ENCODE measurements at places on chromosomes 16 and 17.

DNA sequence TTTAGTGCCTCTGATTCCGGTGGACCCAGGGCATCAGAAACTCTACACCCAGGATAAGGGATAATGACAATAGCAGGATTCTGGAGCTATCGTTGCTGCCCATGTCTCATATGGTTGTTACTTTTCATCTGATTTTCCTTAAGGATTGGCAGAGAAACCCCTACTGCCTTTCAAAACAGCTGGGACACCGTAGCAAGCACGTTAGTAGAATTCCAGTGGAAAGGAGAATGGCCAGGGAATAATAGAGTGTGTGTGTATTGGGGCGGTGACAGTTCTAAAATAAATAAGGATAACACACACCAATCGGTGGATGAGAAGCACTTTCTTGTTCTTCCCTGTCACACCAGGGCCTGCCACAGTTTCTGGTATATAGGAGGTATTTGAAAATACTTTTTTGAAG is 251.8 kb downstream of the HAPSTR1 start:
- no peak for DNase-seq

DNA sequence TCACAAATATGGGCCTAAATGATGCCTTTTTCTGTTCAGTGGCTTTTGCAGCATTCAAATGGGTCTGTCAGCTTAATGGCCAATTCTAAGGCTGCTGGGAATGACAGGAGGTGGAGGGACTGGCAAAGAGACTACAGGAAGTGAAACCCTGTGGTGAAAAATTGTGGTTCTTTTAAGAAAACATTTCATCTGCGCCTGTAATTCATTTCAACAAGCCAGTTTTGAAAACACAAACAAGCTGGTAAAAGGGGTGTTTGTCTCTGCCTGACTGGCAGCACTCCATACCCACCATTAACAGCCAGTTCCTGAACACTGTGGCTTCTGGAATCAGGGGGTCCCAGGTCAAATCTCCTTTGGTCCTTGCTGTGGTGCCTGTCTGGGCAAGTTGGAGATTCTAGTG is 3.6 kb upstream of the KDM8 start:
- DNase-seq, result peak; percentile 59

DNA sequence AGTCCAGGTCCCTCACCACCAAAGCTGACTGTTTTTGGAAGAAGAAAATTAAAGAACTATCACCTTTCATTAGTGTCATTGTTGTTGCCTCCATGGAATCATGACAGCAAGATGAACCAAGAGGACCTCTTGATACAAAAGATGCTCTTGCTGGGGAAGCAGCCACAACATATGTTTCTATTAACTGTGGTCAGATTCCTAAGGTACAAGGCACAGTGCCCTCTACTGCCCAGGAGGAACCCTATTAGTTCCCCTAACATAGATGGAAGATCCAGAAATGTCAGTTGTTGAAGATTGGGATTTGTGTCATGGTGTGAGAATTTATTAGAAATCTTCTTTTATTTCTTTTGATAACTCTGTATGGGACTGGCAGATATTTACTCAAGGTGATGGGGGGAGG is 188.2 kb upstream of the ANKFN1 start:
- no peak for DNase-seq

GRCh38 chr17:2949469-2950044 is 113.8 kb downstream of the OR1D5 start:
- no peak for DNase-seq

- DNase-seq, result no peak
These were observed 69.2 kb upstream of the DHX40 start for GRCh38 chr17:59496178-59496577.

DNA sequence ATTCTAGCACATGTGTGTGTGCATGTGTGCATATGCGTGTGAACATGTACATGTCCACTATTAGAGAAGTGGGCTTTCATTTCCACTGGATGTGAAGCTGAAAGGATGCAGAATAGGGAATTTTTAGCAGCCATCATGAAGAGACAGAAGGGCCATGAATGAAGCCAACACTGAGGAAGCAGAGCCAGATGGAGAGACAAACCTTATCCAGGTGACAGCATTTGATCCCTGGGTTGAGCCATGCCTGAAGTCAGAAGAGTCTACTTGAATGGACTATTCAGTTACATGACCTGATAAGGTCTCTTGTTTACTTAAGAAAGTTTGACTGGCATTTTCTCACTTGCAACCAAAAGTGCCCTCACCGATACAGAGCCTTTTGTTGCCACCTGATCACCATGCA is 88.4 kb downstream of the ASIC2 start:
- no peak for DNase-seq

GRCh38 chr16:67803894-67804293 is 2.5 kb downstream of the RANBP10 start:
- DNase-seq, result no peak

GRCh38 chr17:50919321-50920040 is 53.3 kb upstream of the TOB1 start:
- peak; percentile 94 for DNase-seq

DNA sequence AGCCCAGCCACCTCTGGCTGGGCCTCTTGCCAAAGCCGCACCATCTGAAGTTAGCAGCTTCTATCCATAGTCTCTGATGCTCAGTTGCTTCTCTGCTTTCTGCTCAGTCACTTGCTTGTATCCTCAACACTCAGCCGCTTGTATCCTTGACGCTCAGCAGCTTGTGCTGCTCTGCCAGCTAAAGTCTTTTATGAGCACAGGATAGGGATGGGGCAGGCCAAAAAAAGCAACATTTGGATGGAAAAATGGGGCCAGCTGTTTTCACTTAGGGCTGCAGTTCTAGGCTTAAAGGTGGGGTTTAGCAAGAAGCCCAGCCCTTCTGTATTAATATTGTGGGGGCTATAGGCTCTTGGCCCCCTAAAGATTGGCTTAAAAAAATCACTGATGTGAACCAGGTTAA is 739.4 kb downstream of the CDH8 start:
- no peak for DNase-seq

DNA sequence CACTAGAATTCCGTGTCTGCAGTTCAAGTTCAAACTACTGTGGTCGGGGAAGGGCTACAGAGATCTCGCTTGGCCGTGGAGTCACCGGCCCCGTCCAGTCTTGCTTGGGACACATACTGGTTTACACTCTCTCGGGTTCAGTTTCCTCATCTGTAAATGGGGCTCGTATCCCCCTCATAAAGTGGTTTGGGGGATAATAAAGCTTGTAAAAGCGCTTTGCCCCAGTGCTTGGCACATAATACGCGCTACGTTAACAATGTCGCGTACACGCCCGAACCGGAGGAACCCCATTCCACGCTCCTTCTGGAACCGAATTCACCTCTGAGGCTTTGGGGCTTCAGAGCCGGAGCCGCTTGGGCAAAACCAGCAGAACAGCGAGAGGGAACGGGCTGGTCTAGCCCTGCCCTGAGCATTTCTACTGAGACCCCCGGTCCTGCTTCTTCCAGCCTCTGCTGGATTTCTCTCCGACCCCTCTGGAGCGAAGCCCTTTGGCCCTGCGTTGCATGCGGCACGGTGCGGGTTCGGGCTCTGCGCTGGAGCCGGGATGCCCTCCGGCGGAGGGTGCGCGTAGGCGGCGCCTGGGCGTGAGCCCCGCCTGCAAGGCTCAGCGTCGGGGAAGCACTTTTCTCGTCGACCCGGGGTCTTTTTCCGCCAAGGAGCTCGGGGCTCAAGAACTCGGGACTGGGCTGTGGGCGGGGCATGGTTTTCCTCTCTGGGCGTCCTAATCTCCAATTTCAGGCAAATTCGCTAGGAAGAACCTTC is 26.1 kb upstream of the HOXB13 start:
- no peak for DNase-seq

GRCh38 chr17:83113381-83113780 is 34.0 kb downstream of the METRNL start:
- DNase-seq, result no peak

- no peak for DNase-seq
These were observed 44.8 kb downstream of the CDYL2 start for GRCh38 chr16:80759419-80760162.

DNA sequence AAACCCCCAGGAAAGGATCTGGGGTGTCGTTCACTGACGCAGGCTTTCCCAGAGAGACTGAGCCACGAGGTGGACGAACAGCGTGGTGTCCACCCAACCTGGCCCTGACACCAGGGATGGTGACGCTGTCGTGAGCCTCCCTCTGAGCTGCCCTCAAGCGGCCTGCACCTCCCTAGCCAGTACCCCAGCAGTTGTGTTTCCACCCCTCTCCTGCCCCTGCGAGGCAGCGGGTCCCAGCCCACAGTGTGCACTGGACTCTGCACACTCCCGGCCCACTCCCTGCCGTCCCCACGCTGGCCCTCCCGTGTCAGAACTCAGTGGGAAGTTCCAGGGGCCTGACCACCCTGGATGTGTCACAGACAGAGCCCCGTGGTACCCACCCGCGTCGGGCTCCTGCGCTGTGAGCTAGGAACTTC is 39.8 kb downstream of the CBFA2T3 start:
- no peak for DNase-seq

DNA sequence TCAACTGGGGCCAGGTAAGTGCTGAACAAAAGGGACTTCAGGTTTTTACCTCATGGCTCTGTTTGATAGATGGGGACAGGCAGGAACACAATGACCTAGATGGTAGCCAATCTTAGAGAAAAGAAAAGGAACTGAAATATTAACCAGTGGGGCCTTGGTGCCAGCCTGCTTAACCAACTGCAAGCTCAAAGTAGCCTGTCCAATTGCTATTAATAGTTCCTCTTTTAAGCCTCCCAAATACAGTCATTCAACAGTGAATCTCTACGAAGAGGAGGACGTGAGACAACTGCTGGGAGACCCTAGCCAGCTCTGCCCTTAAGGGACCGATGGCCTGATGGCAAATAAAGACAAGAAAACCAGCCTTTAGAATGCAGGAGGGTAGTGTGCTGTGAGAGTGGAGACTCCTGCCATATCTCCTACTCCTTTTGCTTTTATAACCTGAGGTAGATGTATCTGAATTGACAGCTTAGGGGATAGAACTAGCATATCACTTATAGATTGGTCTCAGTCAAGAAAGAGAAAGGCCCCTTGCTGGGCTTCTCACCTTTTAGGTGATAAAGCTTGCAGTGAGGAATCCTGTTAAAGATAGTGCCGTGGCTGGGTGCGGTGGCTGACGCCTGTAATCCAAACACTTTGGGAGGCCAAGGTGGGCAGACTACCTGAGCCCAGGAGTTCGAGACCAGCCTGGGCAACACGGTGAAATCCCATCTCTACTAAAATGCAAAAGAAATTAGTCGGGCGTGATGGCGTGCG is 28.3 kb downstream of the ARSG start:
- no peak for DNase-seq

DNA sequence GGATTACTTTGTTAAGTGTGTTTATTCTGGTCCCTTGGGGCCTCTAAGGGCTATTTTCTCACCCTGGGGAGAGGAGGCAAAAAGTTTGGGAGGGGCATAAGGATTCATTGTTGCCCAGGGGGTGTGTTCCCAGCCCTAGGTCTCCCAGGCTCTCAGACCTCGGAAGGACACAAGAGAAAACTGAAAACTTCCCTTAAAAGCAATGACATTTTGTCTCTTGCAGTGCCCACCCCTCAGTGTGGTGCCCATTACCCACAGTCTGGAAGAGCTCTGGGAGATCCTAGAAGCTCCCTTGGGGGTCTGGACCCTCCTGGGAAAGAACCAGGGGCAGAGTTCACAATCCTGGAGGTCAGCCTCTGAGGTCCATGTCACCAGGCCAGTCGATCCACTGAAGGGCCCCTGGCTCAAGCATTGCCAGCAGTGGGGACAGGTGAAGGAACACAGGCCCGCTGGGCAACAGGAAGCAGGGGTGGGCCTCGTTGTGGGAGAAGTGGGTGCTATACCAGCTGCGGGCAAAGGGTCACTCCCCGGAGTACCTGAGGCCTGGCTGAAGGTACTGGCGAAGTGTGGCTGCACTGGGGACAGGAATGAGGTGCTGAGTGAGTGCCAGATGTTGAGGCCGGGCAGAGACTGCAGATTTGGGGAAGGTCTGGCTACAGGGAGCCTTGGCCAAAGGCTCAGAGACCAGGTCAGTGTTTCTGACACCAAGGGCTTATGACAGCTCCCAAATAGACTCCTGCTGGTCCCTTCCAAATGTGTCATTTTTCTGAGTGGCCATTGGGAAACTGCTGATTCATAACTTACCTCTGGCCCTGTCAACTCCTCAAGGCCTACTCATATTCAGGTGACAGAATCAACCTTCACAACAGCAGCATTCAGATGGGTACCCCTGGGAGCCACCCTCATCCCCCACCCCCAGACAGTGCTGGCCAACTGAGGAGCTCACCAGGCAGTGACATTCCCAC is 4.6 kb upstream of the ZNF747 start:
- DNase-seq, result no peak

GRCh38 chr17:80558046-80558445 is 13.4 kb downstream of the RPTOR start:
- no peak for DNase-seq
